ENCODE measurements at places on chromosomes 1 and 21.

- DNase-seq, result no peak
Observed at GRCh38 chr21:31710586-31710985, 21.3 kb downstream of the SCAF4 start.

GRCh38 chr1:226003502-226004170, 4.5 kb upstream of the SDE2 start:
- no peak for DNase-seq

- DNase-seq, result no peak
Observed at GRCh38 chr1:175864183-175864582, 120.8 kb upstream of the TNR start.

DNA sequence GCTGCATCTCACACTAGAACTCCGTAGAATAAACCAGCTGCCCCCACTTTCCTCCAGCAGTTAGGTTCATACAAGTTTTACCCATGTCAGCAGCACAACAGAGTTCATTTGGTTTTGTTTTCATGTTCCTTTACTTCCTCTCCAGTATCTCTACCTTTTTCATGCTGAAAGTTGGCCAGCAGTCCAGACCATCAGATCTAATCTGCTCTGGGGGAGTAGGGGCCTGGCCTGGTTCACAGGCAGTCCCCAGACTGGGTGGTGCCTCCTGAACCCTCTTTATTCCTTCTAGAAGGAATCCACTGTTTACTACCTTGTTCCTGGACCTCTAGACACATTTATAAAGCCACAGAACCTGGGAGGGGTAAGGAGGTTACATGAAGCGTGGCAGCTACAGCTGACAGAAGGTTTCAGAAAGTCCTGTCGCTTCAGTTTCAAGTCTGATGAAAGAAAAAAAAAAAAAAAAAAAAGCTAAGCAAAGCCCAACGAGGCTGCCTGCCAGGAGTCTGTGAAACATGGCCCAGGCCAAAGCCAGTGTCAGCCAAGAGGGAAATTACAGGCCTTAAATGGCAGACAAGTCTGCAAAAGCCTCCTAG, 184.6 kb upstream of the JUN start:
- DNase-seq, result no peak

- no peak for DNase-seq
Observed at GRCh38 chr21:35818597-35818996, 241.7 kb downstream of the SETD4 start.

GRCh38 chr1:156096640-156097391, 14.6 kb upstream of the MEX3A start:
- peak; percentile 75 for DNase-seq

DNA sequence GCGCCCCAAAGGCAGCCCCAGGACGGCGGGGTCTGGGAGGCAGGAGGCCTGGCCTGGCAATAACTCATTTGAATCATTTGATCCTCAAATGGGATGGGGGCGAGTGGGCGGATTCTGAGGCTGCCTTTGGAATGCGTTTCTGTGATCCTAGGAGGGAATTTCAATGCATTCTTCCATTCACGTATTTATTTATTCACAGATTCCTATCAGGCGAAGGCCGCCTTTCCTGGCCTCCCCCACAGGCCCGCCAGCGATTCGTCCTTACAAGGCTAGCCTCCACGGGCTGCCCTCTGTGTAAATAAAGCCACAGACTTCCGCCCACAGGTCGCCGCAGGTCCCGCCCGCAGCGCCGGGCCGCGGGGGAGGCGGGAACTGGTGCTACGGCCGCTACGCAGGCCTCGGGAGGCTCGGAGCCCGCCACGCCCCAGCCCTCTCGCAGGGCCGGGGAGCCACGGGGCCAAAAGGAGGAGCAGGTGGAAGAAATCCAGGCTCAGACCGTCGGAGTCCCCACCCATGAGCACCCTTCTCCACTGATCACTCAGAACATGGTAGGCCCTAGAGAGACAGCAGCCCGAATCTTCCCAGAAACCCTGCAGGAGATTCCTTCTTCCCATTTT, 31.3 kb upstream of the JUN start:
- no peak for DNase-seq

GRCh38 chr21:42174173-42174572, 44.8 kb upstream of the ABCG1 start:
- no peak for DNase-seq

DNA sequence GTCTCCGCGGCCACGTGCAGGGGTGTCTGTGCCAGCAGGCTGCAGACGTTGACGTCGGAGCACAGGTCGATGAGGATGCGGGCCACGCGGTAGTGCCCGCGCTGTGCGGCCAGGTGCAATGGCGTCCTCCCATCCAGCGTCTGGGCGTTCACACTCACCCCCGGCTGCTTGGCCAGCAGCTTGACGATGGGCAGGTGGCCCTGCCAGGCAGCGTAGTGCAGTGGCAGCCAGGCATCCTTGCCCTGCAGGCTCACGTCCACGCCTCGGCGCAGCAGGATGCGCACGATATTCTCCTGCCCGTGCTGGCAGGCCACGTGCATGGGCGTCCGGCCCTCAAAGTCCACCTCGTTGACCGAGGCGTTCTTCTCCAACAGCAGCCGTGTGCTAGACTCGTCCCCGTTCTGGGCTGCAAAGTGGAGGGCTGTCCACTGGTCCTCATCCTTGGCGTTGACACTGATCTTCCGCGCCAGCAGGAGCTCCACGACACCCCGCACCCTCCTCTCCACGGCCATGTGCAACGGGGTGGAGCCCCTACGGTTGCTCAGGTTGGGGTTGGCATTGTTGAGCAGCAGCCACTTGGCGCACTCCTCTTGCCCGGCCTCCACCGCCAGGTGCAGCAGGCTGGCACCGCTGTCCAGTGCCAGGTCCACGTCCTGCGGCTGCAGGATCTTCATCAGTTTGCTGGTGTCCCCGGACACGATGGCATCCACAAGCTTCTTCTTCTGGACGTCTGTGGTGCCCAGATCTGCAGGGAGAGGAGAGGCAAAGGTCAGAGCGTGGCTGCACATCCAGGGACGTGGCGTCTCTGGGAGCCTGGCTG, 25.4 kb downstream of the RIPK4 start:
- no peak for DNase-seq

Data from stimulated activated CD4-positive, alpha-beta T cell treated with anti-CD3 and anti-CD28 coated beads, Interleukin-1b, Interleukin-23, amount 100 ng/mL, for 1 hour (primary cell).